Left kidney (tissue), 8 donors: ENCODE measurements at places on chromosomes 5 and 9.

GRCh38 chr9:100352201-100352726 is 478 bp downstream of the TEX10 start:
- peak; percentile 45 for DNase-seq

DNA sequence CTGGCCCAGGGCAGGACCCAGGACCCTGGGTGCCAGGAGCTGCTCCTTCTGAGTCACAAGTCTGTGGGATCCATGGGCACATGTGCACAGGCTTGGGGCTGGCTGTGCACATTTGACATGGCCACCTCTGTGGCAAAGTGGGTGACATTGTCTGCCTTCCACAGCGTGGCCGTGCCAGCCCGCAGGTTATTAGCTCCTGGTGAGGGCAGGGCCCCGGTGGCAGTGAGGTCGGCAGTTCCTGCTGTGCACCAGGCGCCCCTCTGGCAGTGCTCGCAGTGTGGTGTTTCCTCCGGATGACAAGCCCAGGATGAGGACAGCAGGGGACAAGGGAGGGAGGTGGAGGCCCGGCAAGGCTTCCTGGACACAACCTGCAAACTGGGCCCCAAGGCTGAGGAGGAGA is 60.5 kb downstream of the OLFM1 start:
- no peak for DNase-seq

DNA sequence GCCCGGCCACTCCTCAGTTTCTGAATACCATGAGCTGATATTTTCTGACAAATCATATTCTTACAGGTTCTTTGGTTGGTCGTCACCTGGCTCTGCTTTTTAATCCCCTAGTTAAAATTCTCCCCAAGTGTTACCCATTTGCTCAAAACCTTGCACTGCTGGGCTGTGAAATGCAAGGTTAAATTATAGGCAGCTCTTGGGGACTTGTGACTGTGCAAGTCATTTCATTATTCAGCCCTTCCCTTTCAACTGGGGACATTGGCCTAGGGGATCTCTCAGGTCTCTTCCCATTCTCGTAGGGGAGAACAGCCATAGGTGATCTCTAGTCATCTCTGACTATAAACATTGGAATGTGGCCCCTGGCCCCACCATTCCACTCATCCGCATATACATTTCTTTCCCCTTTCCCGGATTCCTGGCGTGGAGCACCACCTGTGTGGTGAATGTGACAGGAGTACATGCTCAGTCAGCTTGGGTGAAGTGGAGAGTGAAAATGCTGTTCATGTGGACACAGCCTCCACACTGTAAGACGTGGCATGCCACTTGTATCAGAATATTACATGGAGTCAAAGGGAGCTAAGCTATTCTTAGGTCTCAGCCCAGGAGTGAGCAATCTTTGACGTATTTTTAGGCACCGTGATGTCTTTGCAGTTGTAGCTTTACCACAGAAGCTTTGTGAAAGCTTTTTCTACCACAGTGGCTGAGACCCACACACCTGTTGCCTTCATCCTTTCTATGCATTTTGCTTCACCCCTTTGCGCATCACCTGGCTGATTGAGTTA is 386.7 kb downstream of the KDM4C start:
- DNase-seq = no peak

DNA sequence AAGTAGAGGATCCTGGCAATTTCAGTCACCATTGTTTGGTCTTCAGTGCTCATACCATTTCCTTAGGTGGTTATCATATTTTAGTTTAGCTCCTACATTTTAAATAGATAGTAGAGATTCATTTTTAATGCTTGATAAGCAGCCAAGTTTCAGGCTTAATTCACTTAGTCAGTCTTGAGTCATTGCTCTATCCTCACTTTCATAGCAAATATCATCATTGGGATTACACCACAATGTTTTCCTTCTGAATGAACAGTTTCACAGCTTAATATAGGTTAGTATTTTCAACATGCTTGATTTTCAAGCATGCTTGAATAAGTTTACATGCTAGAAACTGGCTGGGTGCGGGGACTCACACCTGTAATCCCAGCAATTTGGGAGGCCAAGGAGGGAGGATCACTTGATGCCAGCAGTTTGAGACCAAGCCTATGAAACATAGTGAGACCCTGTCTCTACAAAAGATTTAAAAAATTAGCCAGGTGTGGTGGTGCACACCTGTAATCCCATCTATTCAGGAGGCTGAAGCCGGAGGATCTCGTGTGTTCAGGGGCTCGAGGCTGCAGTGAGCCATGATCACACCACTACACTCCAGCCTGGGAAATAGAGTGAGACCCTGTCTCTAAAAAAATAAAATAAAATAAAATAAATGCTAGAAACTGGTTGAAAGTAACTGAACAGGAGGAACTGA is 339.9 kb downstream of the ADGRV1 start:
- DNase-seq = no peak

- DNase-seq = no peak
These were observed 66.8 kb downstream of the PALM2AKAP2 start for GRCh38 chr9:109846776-109847175.

GRCh38 chr5:180026320-180026719 is 45.2 kb downstream of the RNF130 start:
- no peak for DNase-seq

DNA sequence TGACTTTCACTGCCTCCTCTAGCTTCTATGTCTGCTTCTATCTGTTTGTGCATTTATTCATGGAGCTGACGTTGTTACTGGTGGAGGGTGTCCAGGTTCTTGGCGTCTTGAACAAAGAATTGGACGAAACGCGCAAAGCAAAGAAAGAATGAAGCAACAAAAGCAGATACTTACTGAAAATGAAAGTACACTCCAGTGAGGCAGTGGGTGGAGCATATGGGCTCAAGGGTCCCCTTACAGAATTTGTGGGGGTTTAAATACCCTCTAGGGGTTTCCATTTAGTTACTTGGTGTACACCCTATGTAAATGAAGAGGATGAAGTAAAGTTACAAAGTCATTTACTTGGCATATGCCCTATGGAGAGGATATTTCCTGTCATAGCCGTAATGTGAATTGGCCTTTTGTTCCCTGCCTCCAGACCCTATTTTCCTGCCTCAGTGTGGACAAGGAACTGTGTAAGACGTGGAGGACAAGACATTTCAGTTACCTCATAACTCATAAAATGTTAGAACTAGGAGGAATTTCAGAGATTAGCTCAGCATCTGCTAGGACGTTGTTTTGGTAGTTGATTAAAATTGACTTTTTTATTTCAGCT is 3.1 kb downstream of the POLR3G start:
- DNase-seq = no peak

DNA sequence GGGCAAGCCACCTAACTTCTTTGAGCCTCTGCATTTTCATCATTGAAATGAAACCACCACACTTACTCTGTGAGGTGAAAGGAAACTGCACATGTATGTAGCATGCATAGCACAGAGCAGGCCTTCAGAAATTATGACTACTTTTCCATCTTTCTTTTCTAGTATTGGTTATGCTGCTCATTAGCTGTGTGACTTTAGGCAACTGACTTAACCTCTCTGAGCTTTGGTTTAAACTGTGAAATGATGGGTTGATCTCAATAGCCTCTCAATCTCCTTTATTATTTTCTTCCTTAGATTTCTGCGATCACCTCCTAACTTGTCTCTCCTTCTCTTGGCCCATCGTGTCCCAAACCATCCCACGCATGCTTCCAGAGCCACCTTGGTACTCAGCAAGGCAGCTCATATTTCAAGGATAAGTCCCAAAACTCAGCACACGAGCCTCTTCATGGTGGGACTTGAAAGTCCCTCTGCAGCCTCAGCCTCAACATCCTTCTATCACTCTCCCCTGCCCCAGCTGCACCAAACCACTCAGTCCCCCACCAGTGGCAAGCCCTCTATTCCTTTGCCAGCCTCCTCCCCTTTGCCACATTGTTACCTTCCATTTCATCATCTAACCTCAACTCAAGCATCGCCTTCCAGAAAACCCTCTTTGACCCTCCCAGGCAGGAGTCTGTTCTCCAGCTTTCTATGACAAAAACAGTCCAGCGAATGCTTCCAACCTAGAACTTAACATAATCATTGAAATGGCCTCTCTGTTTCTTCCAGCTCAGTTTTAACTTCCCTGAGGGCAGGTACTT is 60.3 kb upstream of the DNAH5 start:
- DNase-seq = no peak

DNA sequence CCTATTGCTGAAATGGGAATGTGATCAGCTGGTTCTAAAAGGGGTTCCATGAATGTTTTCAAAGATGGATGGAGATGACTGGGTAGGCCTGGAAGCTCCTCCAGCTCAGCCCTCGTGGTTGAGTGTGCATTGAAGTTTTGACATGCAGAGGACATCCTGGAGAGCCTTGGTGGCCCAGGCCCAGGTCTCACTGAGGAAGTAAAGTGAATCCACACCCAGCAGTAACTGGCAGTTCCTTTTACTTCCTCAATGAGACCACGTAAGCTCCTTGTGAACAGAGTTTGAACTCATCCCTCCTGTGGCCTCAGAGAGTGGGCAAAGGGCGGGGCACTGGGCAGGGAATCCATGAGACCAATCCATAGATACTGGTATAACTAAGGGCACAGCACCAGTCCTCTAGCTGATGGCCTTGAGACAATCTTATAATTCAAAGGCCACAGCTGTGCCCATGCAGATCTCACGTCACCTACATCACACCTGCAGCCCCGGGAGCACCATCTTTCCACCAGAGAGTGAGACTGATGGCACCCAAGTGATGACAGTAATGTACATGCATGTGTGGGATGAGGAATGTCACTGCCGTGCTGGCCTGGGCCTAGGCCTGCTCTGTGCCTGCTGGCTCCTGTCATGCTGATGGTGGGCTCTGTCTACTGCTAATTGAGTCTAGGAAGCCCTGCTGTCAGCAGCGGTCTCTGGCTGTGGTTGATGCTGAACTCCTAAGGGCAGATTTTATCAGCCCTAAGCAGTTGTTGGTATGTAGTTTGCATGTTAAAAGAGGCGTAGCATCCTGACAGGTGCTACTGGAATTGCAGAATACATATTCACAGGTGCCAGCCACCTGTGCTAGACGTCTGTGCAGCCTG is 257.8 kb downstream of the FSTL4 start:
- no peak for DNase-seq

DNA sequence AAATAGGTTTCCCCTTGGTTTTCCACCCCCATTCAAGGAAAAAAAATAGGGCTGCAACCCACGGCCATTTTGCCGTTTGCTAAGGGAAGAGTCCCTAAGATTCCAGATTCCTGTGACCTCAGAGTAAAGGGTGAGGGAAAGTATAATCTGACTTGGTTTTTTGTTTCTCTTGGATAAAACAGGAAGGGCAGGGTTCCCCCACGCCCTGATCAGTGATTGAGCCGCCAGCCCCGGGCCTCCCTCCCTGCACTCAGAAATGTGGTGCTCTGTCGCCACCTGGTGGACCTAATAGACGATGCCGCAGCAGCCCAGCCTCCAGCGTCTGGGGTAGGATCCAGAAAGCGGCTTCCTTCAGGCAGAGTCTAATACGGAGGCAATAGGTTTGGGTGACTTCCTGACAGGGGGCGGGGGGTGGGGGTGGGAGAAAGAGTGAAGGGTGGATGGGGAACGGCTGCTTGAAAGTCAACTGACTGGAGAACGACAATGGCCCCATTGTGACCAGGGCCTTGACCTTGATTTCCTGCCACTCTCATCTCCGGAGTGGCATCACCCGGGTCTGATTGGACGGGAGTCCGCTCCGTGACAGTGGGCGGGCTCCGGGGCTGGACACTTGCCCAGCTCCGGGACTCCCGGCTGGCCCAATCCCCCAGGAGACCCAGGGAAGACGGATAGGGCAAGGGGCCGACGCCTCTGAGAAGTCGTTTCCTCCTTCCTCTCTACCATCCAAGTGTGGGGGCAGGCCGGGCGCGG is 17.8 kb upstream of the CYSTM1 start:
- peak; percentile 84 for DNase-seq

DNA sequence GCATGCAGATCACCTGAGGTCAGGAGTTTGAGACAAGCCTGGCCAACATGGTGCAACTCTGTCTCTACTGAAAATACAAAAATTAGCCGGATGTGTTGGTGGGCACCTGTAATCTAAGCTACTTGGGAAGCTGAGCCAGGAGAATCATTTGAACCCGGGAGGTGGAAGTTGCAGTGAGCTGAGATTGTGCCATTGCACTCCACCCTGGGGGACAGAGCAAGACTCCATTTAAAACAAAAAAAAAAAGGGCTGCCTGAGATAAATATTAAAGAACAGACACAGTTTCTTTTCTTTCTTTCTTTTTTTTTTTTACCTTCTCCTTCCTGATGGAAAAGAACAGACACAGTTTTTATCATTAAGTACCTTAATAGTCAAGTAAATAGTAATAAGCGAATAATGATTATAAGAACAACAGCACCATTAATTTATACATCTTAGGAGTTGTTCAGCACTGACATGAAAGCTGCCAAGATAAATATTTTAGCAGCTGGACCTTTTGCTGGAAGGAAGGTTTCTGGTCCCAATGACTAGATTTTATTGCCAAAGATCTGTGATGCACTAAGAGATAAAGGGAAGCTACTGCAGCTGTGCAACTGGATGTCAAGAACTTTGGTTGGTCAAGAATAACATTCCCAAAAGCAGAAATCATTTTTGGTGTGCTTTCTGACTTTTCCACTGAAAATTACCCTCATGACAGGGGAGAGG is 7.0 kb downstream of the CENPP start:
- DNase-seq = peak; percentile 36

- no peak for DNase-seq
These were observed 468.1 kb downstream of the KCTD16 start for GRCh38 chr5:144638787-144639186.

- DNase-seq = no peak
These were observed 41.9 kb upstream of the TESK1 start for GRCh38 chr9:35562895-35563780.

DNA sequence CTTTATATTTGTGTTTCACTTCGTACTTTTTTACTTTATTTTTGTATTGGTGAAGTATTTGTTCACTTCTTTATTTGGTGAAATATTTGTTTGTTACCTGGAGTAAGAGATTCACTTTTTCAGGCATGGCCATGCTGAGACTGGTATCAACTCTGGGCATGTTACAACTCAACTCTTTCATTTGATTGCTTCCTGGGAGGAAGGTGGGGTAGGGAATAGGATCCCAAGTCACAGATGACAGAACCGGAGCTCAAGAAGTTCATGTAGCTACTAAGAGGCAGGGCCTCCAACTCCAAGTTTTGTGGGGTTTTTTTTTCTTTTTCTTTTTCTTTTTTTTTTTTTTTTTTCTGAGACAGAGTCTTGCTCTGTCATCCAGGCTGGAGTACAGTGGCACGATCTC is 6.1 kb upstream of the ADGRD2 start:
- no peak for DNase-seq
